ENCODE measurements at places on chromosomes 6 and 20. TPM values are rescaled to one million over a fixed set of nuclear protein-coding genes. Genes with fewer than 3 reads are reported as not detected.

DNA sequence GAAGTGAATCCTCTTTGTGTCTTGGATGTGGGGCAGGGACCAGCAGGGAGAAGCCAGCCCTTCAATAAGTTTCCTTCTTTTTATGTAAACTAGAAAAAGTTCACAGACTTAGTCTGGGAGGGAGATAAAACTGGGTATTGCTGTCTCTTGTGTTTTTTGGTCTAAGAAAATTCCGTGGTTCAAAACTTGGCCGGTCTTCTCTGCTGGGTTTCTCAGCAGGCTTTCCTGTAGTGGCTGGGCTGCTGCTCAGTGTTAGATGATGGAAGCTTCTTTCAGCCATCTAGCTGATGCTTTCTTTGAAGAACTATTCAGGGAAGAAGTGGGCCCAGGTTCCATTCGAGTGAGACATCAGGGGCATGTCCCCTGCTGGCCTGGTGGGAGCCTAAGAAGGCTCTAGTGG lies 70.7 kb upstream of the SCP2D1 start:
- no peak for DNase-seq

DNA sequence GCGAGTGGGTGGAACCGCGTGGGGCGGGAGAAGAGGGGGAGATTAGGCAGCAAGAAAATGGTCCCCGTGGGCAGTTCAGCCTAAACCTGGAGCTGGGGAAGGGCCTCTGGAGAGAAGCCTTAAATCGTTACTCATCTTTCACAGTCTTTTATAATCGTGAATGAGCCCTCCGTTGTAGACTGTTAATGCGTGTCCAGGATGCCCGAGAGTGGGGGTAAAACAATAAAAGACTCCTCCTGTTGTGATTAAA lies 11.0 kb upstream of the ELOVL5 start:
- DNase-seq, result peak; percentile 58

DNA sequence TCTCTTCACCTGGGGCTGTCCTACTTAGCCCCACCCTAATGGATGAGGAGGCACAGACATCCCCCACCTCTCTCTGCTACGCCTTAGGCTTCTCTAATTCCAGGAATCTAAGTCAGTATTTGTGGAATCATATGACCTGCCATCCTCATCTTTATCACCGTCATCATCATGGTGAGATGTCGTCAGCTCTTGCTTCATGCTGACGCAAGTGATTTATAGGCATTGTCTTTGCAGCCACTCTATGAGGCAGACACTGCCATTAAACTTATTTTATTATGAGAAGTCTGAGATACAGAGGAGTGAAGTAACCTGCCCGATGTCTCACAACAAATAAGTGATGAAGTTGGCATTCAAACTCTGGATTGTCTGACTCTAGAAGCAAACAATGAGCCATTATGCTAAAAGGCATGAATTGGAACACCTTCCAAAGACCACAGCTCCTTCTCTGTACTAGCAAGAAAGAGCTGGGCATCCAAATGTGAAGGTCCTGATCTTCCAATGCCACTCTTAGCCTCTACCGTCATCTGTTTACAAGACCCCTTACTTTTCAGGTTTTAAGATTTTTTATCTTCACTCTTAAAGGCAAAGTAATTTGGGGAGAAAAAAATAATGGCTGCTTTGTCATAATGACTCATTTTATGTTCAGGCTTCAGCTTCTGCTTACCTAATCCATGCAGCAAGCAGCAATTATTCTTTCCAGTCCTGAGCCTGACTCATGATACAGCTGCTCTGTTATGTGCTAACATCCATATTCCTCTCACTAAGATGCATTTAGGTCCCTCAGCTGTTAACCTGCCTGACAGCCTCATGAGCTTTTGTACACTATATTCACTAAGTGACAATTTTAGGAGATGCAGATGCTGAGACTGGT lies 113.7 kb upstream of the BCLAF1 start:
- no peak for DNase-seq

- no peak for DNase-seq
These were observed 1.7 kb downstream of the SNX21 start for GRCh38 chr20:45835329-45835765.

The PRPH2 gene
- total RNA-seq, result 2.8 TPM

The COL12A1 gene
- 383 TPM for total RNA-seq
